WERI-Rb-1 (cell line): ENCODE measurements at places on chromosomes 5 and 9.

DNA sequence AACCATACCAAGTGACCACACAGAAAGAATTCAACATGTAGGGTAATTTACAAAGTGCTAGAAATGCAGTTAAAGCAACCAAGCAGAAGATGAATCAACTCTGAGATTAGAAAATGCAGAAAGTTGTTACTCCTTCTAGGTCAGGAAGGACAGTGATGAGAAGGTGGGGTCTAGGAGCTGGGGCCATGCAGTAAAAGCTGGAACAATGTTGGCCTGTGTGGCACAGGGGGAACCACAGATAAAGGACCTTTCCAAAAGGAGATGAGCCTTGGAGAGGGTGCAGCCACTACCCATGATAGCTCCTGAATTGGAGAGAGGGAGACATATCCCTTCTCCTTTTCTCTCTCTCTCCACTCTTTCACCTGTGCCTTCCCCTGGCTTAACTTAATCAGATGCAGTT, 2.4 kb upstream of the SCGB3A2 start:
- no peak for DNase-seq

- DNase-seq: no peak
Measured at GRCh38 chr5:21685522-21685921, 1167.6 kb downstream of the CDH12 start.

DNA sequence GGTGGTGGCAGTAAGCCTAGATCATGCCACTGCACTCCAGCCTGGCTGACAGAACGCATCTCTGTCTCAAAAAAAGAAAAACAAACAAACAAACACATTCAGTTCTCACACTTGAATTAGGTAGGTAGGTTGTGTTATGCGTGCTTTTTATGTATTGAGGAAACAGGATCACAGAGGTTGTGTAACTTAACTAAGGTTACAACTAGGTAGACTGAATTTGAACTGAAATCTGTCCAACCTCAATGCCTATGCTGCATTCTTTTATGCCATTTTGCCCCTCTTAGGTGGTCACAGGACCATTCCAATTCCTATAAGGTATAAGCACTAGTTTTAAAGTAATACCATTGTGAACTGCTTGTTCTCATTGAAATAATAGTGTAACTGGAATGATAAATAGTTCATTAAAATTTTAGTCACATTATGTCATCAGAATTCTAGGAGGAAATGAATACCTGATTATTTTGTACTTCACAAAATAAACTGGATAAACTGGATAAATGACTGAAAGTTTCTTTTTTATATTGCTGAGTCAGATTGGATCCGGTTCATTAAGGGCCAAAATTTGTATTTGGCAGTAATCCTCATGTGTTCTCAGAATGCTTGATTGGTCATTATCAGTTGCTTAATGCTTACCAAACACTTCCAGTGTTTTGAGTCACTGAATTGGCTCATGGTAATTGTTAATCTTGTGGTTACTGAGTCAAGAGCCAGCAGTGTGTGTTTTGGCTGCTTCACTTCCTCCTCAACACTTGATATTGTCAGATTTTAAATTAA, 7.1 kb downstream of the UBAP1 start:
- no peak for DNase-seq

DNA sequence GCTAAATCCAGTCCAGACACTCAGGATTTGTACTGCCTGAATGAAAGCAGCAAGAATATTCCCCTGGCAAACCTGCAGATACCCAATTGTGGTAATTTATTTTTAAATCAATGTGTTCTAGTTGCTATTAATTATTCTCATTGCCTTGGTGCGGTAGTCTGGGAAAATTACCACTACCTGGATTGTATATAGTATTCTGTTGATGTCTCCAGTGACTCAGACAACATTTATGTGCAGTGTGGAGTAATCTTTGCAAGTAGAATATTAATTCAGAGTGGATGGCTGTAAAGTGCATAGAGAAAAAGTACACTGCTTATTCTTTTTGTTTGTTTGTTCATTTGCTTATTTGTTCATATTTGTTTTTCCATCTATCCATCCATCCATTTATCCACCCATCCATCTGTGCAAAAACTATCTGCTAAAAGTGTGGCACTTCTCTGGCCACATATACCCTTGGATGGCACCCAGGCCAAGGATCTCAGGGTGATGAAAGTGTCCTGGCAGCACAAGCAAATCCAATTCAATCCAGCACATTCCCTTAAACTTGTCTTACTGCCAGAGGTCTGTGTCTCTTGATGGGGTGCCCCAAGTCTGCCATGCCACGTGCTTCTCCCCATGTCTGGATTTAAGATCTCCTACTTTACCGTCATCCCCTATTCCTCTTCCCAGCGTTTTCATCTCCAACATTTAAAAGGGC, 41.3 kb downstream of the NTRK2 start:
- DNase-seq: no peak

DNA sequence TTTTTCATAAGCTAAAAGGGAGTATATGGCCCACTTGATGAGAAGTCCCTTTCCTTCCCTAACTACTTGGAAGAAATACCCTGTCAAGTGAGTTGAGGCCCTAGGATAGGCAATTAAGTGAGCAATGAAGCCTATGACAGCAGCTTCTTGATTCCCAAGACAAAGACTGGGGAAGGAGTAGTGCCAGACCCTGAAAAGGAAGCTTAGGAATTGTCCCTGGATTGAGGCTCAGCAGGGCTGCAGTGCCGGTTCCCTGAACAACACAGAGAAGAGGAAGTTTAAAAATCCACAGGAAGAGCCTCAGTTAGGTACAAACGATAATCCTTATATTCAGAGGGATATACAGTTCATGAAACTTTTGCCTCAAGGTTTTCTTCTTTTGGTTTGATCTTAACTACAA, 61.8 kb upstream of the RAD23B start:
- no peak for DNase-seq

- no peak for DNase-seq
Measured at GRCh38 chr5:108387758-108388157, 5.9 kb upstream of the FBXL17 start.

DNA sequence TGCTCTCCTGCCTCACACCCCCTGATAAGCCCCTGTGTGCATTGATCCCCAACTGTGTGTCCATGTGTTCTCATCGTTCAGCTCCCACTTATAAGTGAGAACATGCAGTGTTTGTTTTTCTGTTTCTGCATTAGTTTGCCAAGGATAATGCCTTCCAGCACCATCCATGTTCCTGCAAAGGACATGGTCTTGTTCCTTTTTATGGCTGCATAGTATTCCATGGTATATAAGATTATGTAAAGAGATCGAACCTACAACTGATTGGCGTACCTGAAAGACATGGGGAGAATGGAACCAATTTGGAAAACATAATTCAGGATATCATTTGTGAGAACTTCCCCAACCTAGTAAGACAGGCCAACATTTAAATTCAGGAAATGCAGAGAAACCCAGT, 32.4 kb downstream of the ANKRD33B start:
- no peak for DNase-seq

DNA sequence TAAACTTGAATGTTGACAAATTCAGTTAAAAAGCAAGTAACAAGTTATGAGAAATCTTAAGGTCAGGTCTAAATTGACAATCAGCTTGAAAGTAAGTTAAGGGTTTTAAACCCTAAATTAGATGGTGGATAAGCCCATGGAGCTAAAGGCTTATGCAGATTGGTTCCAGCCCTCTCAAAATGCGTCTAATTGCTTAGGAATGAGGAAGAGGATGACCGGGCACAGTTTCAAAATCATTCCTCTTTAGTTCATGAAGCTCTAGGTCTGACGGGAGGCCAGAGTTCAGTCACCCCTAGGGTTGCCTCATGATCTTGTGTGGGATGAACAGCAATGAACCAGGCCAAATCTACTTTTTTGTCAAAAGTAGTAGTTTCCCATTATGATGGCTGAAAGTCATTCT, 75.4 kb downstream of the SLC38A9 start:
- no peak for DNase-seq

GRCh38 chr9:107684224-107684623, 194.7 kb upstream of the KLF4 start:
- DNase-seq: no peak
